ENCODE measurements at places on chromosomes 13 and 19.

DNA sequence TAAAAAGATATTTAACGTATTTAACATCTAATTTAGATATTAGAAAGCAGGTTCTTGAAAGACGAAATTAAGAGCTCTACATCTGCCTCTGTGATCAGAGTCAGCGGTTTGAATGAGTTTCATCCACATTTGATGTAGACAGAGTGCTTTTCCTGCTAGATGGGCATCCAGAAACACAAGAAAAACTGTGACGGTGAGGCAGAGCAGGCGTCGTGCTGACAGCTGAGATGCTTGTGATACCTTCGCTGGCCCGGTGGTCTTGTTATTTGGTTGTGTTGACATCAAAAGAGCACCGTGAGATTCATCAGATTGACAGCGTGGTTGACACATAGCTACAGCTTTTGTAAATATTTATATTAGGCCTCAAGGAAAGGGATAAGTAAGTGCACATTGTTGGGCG is 399.1 kb downstream of the GPC5 start:
- DNase-seq: no peak

GRCh38 chr19:2385053-2385721 is 25.1 kb downstream of the TMPRSS9 start:
- DNase-seq: no peak

DNA sequence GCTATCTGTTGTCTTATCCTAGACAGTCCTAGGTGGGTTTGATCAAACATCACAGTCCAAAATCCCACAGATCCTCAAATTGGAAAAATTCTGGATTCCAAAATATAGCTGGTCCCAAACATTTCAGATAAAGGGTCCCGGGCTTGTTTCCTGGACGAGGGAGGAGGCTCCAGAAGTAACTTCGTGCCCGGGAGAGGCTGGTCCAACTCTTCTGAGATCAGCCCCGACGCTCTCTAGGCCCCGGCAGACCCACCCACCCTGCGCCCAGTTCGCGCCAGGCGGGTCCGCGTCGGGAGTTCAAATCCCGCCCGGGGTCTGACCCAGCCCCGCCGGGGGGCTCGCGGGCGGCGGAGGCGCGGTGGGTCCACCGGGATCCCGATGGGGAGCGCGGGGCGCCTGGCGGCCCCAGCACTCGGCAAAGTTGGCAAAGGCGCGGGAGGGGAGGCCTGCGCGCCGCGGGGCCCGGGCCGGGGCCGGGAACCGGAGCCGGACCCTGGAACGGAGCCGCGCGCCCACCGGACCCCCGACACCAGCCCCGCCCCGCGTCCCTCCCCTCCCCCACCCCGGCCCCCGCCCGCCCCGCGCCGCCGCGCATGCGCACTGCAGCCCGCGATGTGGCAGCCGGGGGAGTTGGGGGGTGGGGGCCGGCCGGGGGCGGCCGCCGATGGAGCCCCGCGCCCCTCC is 513 bp downstream of the MIER2 start:
- DNase-seq: no peak

GRCh38 chr13:70172946-70173597 is 64.8 kb upstream of the KLHL1 start:
- no peak for DNase-seq

- no peak for DNase-seq
These were observed 41.9 kb downstream of the SPRY2 start for GRCh38 chr13:80299046-80299445.

DNA sequence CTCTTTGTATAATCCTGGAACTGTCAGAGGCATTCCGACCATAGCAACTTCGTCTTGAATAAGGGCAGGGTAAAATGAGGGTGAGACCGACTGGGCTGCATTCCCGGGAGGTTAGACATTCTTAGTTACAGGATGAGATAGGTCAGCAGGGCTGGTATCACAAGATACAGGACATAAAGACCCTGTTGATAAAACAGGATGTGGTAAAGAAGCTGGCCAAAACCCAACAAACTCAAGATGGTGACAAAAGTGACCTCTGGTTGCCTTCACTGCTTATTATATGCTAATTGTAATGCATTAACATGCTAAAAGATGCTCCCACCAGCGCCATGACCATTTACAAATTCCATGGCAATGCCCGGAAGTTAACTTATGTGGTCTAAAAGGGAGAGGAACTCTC is 27.7 kb upstream of the MBNL2 start:
- DNase-seq: no peak

GRCh38 chr19:33343859-33344572 is 29.5 kb upstream of the CEBPG start:
- DNase-seq: peak; percentile 26

DNA sequence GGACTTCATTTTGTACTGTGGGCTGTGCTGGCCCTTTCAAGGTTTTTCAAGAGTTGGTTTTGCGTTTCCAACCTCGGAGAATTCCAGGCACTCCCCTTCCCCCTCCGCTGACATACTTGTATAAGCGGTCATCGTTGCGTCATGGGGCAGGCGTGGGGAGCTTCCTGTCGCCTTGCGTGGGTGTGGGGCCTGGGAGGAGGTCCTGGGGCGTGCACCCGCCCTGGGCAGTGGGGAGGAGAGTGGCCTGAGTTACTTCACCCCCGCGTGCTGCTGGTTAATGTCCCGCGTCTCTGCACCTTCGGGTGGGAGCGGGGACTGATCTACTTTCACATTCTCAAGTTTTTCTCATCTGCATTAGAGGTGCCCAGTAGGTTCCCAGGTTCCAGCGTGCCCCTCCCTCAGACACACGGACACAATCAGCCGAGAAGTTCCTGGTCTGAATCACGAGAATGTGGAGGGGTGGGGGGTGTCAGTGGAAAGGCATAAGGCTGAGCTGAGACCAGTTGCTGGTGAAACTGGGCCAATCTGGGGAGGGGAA is 4.1 kb downstream of the IER2 start:
- peak; percentile 13 for DNase-seq

- DNase-seq: no peak
These were observed 43.9 kb upstream of the FRY start for GRCh38 chr13:31987535-31988170.

DNA sequence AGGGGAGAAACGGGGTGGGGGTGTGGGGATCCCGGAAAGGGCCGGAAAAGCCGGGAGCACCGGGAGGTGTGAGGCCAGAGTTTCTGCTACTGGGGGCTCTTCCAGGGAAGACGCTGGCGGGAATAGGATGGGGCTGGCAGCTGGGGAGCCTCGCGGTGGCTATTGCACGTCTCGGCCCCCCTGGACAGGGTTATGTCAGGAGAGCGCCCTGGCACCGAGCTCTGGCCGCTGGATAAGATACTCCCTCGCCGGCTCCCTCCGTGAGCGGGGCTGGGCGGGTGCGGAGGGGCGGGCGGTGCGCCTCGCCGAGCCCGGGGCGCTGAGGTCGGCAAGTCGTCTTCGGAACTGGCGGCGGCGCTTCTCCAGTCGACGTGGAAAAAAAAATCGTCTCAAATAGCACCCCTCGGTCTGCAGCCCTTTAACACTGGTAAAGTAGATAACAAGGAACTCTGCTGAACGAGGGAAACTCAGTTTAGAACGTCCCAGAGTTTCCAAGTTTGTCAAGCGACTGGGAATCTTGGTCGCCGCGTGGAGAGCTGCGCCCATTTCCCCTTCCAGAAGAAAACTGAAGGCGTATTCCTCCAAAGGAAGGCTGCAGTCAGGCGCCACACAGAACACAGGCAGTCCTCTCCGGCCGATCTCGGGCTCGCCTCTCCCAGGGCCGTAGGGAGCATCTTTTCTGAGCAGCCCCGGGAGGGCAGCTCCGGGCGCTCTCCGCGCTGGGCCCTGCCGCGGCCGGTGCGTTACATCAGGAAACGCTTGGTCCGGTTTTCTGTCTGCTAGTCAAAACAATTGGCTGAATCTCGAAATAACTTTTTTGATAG is 115.1 kb downstream of the KCNRG start:
- no peak for DNase-seq

DNA sequence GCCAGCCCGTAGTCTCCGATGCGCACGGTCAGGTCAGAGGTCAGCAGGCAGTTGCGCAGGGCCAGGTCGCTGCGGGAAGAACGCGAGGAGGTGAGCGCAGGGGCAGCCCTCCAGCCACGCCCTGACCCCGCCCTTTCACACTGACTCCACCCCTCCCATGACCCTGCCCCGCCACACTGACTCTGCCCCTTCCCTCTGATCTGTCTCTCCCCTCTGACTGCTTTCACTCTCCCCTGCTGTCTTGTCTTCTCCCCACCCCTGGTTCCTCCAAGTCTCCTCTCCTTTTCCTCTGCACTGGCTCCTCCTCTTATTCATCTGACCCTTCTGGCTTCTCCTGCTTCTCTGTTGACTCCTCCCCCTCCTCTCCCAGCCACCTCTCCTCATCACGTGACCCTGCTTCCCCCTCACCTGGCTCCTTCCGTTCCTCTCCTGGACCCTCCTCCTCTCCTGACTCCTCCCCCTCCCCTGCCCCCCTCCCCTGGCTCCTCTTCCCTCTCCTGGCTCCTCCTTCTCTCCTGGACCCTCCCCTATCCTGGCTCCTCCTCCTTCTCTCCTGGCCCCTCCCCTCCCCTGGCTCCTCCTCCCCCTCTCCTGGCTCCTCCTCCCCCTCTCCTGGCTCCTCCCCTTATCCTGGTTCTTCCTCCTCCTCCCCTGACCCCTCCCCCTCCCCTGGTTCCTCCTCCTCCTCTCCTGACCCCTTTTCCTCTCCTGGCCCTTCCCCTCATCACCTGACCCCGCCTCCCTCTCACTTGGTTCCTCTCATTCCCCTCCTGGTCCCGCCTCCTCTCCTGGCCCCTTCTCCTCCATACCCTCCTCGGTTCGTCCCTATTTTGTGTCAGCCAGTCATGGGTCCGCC is 9.9 kb downstream of the LMTK3 start:
- no peak for DNase-seq

- DNase-seq: no peak
These were observed 517 bp upstream of the LTBP4 start for GRCh38 chr19:40600570-40601133.

- no peak for DNase-seq
These were observed 1658.6 kb downstream of the OLFM4 start for GRCh38 chr13:54687173-54687572.

- peak; percentile 10 for DNase-seq
These were observed 12.5 kb upstream of the ACTN4 start for GRCh38 chr19:38634757-38635482.

DNA sequence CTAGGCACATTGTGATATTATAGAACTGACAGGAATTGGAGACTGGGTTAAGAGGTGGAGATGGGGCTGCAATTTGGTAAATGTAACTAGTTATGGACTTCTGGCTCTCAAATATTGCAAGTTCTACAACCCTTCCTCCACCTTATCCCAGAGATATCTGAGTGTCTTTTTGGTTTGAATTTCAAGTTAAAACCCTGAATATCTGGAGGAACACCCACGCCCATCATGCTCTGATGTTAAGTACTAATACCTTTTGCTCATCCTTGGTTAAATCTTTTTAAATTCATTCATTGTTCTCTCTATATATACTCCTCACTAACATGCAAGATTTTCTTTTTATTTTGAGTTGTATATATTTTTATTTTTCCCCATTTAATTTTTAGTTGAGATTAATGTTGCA is 28.9 kb downstream of the ITGBL1 start:
- DNase-seq: no peak

DNA sequence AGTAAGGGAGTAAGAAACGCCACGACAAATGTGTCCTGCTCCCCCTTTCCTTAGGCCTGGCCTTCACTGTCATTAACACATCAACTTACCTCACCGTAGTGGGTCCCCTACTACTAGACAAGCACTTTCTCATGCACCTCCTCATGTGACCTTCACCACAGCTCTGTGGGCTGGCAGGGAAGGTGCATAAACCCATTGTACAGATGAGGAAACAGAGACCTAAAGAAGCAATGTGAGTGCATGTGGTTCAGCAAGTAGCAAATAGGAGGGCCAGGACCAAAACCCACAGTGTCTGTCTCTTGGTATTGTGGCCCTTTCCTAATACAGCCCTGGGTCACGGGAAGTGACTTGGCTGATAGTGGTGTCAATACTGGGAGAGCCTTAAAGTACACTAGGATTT is 5.3 kb downstream of the CCDC70 start:
- no peak for DNase-seq

DNA sequence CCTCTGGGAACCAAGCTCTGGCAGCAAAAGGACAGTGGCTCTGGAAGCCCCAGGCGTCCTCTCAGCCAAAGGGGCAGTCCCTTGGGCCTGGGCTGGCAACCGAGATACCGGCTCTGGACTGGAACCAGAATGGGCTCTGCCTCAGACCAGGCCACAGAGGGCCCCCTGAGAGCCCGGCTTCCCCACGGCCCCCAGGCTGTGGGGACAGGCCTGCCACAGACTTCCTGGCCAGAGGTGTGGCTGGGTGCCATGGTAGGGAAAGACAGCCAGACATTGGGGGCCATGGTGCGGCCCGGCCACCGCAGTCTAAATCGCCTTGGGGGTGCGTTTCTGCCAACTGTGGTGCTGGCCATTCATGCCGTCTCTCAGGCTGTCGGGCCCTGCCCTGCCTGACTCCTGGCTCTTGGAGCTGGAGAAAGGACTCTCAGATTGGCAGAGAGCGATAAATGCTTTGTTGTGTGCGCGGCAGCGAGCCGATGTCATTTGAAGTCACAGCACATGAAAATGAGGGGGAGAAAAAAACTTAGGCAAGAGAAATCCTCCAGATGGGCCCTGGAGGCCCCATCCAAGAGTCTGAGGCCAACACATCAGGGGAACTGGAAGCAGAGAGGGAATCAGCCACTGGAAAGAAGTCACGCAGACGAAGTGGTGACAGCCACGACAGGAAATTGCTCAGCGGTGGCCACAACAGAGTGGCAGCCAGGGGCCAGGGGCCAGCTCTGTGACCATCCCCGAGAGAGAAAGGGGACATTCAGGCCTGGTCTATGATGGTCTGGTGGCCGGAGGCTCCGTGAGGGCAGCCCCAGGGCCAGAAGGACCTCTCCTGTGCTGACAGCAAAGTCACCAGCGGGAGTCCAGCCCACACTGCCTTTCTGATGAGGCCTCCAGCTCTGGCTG is 26.5 kb downstream of the SH3GL1 start:
- no peak for DNase-seq

- no peak for DNase-seq
These were observed 88.0 kb downstream of the ATP11A start for GRCh38 chr13:112777637-112778406.
